ENCODE measurements at places on chromosomes 7 and 10.
A peak's percentile ranks its signal among the peaks of the same experiment; 100 is the strongest.

GRCh38 chr7:158740013-158740656, 35.5 kb upstream of the NCAPG2 start:
- no peak for DNase-seq

DNA sequence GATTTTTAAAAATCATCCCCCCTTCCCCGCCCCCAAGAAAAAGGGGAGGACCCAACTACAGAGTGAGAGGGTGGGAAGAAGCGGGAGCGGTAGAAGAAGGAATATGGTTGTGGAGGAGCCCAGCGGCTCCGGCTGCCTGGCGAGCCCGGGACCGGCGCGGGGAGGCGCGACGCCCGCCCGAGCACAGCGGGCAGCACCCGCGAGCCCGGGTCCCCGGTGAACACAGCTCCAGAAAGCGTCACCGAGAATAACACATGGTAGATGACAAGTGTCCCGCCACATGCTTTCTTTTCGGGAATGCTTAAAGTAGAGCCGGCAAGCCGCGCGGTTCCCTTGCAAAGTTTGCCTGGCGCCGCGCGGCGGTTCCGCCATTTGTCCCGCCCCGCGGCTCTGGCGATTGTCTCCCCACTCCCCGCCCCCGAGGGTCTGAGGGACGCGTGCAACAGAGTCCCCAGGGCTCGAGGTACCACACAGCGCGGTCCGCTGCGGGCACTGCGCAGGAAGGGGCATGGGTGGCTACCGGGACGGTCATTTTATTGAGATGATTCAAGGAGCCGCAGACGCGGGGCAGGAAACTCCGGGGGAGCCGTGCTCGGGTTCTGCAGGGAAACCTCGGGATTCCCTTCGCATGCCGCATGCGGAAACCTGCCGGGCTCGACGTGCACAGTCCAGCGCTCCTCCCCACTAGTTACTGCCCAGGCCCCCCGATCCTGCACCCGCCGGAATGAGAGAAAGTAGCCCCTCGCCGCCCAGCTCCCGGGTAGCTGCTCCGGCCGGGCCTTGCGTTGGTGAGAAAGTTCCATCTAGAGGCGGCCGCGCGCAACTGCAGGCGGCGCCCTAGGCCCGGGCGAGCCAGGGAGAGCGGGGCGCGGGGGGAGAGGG, 781 bp upstream of the GRM8 start:
- DNase-seq, result peak; percentile 14

DNA sequence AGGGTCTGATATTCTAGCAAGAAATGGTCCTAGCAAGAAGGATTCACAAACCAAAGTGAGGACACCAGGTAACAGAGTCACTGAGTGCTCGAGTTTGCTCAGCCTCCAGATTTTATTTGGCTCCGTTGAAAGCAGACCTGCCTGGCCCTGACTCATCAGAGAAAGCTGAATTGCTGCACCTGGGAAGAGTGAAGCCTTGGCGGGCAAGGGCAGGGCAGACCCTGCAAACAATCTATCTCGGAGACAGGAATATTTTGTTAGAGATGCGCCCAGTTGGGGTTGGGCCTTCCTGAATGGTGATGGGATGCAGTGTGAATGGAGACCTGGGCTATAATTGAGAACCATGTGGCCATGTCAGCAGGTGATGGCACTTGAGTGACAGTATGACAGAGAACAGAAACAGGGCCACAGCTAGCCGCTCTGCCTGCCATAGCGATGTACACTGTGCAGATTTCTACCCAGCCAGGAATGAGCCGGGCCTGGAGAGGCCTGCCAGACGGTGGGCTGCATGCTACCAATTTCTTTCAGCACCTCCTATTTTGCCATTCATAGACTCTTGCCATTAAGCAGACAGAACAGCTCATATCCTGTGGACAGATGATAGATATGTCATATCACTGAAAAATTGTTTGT, 744.2 kb downstream of the LRMDA start:
- DNase-seq, result no peak

DNA sequence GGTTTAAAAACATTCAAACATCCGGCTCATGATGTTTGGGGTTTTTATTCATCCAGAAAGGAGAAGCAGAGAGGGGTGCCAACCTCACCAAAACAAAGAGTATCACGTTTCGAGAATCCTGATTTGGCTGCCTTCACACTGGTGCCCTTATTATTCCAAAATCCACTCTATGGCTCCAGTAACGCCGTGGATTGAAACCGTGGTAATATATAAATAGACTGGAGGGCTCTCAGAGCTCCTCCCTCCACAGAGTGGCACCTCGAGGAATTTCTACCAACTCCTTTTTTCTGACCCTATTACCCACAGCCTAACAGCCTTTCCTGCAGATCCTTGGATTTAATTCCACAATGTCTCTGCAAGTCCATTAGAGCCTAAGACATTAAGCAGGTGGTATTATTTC, 353.6 kb downstream of the CRPPA start:
- no peak for DNase-seq

DNA sequence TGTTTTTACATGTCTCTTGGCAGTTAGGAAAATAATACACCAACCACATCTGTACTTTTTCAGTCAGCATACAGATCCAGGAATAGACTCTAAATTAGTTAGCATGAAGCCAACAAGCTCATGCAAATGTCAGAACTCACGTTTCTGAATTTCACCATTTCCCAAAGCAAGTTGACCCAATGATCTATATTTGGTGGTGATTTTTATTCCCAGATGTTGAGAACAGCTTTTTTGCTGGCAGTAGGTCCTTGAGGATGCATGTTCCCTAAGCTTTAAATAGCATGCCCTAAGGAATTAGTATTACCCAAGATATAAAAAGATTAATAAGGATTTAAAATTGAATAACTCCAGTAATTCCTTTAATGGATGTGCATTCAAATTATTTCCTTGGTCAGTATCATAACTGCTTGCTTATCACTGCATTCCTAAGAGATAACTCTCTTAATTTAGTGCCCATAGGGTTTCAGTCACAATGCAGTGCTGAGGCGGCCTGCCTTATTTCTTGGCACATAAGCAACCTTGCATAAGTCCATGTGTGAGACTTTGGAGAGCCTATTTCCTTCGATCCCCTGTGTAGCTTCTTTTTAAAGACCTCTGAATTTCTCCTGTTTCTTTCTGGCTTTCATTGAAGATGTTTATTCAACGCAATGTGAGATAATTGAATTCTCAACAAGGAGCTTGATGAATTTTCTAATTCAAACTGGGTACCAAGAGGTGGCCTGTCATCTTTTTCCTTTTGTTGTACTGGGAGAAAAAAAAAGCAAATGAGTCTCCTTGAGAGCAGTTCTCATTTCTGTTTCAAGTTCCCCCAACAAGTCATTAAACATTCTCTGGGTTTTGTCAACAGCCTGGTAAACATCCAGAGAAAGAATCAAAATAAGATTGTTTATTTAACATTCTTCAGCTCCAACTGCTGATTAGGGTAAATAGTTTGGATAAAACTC, 135.3 kb upstream of the MEOX2 start:
- no peak for DNase-seq
